Stimulated activated CD4-positive, alpha-beta T cell treated with anti-CD3 and anti-CD28 coated beads, TNF-alpha, amount 100 ng/mL, for 4 hours (primary cell): ENCODE measurements at places on chromosomes 1 and 21.

DNA sequence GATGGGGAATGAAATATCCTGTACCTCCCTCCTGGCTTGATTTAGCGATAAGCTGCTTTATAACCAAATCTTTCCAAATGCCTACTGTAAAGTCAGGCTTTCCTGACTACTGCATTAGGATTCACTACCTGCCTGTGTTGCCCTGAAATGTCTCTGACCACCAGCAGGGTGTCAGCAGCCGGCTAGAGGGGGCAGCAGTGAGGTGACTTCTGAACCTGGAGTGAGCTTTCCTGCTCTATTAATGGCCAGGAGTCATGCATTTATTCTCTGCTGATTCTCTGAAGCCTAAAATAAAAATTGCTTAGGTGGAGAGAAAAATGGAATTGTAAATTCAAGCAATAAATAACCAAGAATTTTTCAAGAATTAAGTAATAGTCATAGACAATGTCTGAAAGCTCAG lies 2.5 kb downstream of the BACE2 start:
- DNase-seq: no peak

- no peak for DNase-seq
Observed at GRCh38 chr21:42236693-42237092, 17.8 kb downstream of the ABCG1 start.

DNA sequence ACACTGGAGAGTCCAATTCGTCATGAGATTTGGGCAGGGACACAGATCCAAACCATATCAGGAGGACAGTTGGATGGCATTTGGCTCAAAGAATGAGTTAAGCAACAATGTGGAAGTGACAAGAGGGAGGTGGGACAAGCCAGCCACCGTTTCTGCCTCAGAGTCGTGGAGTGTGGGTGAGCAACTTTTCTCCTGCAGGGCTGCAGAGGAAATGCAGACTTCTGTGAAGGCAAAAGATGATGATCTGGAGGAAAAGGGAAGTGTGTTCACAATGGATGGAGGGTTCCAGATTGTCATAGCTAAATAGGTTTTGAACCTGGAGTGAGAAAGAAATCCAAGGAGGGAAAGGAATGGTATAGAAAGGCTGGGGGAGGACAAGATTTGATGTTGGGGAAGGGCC lies 16.4 kb upstream of the KANK4 start:
- no peak for DNase-seq

DNA sequence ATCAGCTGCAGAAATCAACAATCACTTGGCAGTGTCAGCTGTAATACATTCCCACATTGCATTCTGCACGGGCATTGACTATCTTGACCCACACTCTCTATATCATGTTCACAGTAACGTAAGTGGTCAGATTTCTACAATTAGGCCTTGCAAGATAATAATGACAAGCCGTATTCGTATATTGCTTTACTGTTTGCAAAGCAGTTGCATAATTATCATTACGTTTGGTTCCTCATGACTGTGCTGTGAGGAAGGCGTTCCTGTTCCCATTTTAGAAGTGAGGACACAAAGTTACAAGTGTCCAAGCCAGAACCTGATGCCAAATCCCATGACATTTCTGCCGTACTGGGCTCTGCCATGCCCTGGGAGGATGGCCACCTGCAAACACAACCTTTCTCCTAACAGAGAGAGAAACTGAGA lies 53.5 kb upstream of the TARBP1 start:
- no peak for DNase-seq

GRCh38 chr1:41558761-41559171 lies 74.3 kb upstream of the EDN2 start:
- no peak for DNase-seq

DNA sequence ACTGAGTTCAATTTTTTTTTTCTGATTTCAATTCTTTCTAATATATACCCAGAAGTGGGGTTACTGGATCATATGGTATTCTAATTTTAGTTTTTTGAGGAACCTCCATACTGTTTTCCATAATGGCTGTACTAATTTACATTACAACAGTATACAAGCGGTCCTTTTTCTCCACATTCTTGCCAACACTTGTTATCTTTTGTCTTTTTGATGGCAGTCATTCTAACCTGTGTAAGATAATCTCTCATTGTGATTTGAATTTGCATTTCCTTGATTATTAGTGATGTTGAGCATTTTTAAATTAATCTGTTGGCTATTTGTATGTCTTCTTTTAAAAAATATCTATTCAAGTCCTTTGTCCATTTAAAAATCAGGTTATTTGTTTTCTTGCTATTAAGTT lies 21.1 kb upstream of the TBX19 start:
- no peak for DNase-seq

GRCh38 chr1:3198371-3199271 lies 129.6 kb downstream of the PRDM16 start:
- no peak for DNase-seq

DNA sequence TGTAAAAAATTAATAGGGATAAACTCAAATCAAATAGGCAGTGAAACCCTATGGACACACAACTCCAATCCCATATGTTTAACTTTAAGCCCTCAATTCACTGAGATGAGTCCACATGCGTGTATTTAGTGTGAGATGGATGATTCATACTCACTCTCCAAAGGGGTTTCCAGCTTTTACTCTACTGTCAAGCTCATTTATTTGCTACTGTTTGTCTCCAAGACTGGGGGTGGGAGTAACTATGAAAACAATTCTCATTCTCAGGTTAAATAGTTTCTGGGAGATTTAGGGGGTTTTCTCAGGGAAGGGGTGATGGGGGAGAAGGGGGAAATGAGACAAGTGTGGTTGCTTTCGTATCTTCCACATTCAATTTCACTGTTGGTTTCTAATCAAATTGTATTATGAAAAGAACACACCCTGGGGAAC lies 2.7 kb downstream of the RAB29 start:
- no peak for DNase-seq

- DNase-seq: no peak
Observed at GRCh38 chr1:48084826-48085225, 87.6 kb upstream of the TRABD2B start.

GRCh38 chr1:63924600-63924999 lies 150.8 kb downstream of the ROR1 start:
- no peak for DNase-seq

GRCh38 chr1:218463194-218464156 lies 118.3 kb downstream of the TGFB2 start:
- DNase-seq: no peak

- no peak for DNase-seq
Observed at GRCh38 chr1:6591222-6591621, 11.4 kb downstream of the ZBTB48 start.

GRCh38 chr1:224698015-224698451 lies 81.9 kb downstream of the CNIH3 start:
- DNase-seq: no peak

GRCh38 chr1:6981595-6981994 lies 196.3 kb downstream of the CAMTA1 start:
- DNase-seq: no peak

DNA sequence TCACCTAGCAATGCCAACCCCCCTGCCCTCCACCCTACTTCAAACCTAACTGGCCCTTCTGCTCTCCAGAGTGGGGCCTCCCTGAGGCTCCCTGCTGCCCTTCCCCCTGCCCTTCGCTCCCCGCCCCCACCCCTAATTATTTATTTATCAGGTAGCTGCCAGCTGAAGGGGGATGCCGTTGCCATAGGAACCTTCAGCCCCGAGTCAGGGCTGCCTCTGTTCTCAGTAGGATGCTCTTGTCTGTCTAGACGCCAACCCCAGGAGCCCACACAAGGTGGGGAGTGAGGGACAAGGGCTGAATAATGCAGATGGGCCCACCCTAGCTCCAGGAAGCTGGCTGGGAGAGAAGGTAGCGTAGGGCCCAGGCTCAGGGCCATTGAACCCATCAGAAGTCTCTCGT lies 41.1 kb downstream of the NKAIN1 start:
- DNase-seq: no peak

- DNase-seq: no peak
Observed at GRCh38 chr1:198497326-198498102, 43.0 kb downstream of the ATP6V1G3 start.

DNA sequence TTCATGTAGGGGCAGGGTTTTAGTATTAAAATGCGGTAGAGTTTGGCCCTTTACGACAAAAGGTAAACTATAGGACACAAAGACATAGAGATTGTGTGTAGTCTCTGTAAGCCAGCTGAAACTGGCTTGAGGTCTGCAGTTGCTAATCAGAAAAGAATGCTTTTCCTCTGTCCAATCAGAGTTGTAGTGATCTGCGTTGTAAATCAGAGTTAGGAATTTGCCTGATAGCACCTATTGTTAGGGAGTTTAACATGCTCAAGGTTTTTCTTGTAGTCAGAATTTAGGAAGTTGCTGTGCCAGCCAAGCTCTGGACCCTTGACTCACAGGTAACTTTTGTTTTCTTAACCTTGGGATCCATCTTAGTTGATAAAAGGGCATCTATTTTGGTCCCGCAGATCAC lies 61.2 kb upstream of the VTCN1 start:
- no peak for DNase-seq

DNA sequence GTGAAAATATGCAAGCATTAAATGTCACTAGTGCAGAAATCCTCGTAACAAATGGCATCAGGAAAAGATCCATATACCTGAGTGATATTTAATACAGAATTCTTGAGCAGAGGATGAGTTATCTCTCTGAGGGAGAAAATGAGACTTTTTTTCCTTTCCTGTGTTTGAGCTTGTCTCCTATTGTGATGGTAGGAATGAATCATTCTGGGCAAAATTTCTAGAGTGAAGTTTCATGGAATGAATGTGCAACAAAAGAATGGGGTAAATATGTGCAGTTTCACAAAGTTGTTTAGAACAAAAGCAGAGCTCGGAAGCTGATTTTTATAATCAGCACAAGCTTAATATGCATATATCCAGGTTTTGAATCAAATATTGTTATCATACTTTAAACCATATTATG lies 4.6 kb downstream of the CTPS1 start:
- no peak for DNase-seq

- no peak for DNase-seq
Observed at GRCh38 chr1:1788136-1788535, 9.9 kb upstream of the NADK start.

GRCh38 chr1:32349211-32349708 lies 13.0 kb downstream of the FAM229A start:
- no peak for DNase-seq

DNA sequence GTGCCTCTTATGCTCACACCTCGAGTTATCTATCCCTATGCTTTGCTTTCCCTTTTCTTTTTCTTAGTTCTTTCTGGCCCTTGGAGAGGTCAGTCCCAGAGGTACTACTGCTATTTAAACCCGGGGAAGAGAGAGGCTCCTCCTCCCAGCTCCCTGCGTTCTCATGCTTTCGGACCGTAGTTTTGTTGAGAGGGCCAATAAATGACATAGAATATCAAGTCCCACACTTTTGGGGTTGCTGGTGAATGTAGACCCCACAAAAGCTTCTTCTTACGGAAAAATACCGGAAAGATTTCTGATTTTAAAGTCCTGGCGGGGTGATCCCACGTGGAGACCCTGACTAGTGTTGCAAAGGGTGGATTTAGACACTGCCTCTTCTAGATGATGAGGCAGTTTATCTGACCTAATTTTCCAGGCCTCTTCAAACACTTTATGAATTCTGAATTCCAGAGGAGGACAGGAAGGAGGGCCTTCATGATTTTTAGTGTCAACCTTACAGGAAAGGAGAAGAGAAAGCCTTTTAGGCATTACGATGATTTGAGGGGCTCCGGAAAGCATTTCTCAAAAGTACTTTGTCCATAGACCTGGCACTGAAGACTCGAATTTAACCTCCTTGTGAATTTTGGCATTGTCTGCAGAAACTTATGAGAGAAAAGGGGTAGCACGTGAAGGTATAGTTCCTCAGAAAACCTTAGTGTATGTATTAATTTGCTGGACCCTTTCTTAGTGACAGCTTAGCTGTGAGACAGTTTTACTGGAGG lies 694 bp downstream of the TMEM167B start:
- DNase-seq: no peak

DNA sequence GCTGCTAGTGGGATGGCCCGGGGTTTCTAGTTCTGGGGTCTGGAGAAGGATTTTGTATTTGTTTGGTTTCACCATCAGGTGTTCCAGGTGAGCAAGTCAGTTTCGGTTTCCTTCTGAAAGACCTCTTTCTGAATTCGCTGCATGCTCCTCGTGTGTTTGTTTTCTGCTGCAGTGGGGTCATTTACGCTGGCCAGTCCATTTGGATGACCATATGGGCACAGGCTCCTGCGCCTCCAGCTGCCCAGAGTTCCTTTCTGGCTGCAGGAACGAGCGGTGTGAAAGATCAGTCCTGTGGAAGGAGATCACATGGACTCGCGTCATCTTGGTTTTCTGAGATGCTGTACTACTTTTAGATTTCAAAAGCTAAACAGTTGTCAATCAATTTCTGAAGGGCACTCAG lies 83.7 kb upstream of the GCLM start:
- DNase-seq: no peak

DNA sequence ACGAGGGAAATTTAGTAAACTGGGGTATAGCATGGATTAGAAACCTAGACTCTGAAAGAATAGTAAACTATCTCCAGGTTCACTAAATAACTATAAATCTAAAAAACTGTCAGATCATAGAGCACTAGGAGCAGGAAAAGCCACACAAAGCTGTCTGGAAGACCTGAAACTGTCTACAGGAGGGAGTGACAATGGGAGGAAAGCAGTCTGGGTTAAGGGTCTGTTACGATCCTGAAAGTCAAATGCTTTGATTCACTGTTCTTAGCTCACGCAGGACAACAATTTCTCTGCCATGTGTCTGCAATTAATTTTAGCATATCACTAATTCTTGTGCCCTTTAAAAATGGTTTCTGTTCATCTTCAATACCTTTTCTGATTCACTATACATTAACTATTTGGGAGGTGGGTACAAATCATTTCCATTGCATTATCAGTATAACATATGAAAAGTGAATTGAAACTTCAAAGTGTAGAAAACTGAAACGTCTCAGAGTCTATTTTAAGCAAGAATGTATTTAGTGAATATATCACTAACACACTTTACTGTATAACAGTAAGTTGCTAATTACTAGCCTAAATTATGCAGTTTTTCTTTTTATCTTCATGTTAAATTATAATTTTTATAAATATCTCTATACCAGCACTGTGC lies 18.4 kb downstream of the CEP170 start:
- DNase-seq: no peak

DNA sequence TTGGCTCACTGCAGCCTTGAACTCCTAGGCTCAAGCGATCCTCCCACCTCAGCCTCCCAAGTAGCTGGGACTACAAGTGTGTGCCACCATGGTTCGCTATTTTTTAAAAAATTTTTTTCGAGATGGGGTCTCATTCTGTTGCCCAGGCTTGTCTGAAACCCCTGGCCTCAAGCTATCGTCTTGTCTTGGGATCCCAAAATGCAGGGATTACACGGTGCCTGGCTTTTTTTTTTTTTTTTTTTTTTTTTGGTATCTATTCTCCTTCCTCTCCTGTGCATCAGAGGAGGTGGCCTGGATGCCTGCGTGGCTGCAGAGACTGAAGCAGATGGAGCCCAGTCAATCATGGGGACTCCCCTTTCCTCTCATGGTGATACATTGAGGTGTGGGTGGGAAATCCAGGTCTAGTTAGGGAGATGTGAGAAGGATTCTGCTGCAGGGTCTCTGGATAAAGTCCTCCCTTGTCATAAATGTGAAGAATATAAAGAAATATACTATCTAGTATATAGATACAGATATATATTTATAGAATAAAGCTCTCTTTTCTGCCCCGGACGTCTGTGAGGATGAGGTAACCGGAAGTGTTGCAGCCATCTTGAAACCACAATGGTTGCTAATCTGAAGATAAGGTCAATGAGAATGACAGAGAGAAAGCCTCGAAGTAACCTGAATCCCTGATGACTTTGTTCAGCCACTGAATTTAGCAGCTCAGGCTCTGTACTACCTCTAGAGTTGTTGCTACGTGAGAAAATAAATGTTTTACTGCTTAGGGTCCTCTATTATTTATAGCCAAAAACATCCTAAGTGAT lies 19.5 kb upstream of the RGSL1 start:
- no peak for DNase-seq

GRCh38 chr1:8381618-8382017 lies 63.7 kb downstream of the SLC45A1 start:
- no peak for DNase-seq
